ENCODE measurements at places on chromosomes 3 and 15. TPM values are rescaled to one million over a fixed set of nuclear protein-coding genes. Genes with fewer than 3 reads are reported as not detected.

Gene CHP1
- 75.9 TPM for polyA plus RNA-seq

Gene SMCO1
- polyA plus RNA-seq, result not detected

Gene DUOXA1
- 2.2 TPM for polyA plus RNA-seq

Gene GATA2
- polyA plus RNA-seq, result 0.10 TPM

Gene P2RY1
- 0.12 TPM for polyA plus RNA-seq

Gene PLSCR5
- polyA plus RNA-seq, result not detected

Gene LNP1
- 1.5 TPM for polyA plus RNA-seq

Gene EPHA3
- polyA plus RNA-seq, result 0.02 TPM

Gene ANXA2
- 10,424 TPM for polyA plus RNA-seq

Gene CLRN1
- not detected for polyA plus RNA-seq

Gene CTXN2
- polyA plus RNA-seq, result not detected

Gene TRH
- not detected for polyA plus RNA-seq

Gene SKOR1
- polyA plus RNA-seq, result 0.02 TPM

Gene CSPG5
- polyA plus RNA-seq, result 0.19 TPM

Gene GUCA1C
- polyA plus RNA-seq, result 0.15 TPM

Gene TMC3
- not detected for polyA plus RNA-seq
